NCI-H1694 (cell line): ENCODE measurements at places on chromosomes 12 and 14.
A peak's percentile ranks its signal among the peaks of the same experiment; 100 is the strongest.

DNA sequence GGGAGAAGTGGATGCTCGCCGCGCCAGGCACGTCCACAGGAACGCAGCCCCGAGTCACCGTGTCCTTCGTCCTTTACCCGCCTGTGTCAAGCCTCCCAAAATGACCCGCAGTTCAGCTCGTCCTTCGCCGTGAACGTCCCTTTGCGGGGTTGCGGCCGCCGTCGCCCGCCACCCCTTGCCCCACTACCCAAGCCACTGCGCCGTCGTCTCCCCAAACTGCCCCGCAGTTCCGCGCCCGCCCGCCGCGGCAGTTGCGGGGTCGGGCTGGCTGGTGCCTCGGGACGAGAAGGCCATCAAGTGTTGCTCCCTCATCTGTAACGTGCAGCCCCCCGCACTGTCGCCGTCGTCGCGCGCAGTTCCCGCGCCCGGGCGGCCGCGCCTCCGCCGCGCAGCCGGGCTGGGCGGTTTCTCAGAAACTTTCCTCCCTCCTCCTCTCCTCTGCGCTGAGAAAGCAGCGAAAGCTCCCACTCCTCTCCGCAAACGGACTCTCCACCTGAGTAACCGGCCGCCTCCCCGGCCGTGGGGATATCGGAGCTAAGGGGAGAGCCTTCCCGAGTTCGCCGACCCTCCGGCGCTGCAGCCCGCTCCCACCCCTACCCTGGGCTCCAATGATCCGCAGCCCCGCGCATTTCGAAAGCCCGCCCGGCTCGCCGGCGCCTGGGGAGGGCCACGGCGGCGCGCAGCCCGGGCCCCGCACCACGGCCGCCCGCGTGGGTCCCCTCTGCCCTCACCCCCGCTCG, 6.7 kb downstream of the CDKN1B start:
- DNase-seq, result no peak

- DNase-seq, result peak; percentile 43
Observed at GRCh38 chr12:93502802-93503623, 35.7 kb downstream of the MRPL42 start.

GRCh38 chr12:29032446-29032845, 116.6 kb upstream of the FAR2 start:
- DNase-seq, result no peak

GRCh38 chr12:40181490-40181889, 43.3 kb upstream of the LRRK2 start:
- no peak for DNase-seq

DNA sequence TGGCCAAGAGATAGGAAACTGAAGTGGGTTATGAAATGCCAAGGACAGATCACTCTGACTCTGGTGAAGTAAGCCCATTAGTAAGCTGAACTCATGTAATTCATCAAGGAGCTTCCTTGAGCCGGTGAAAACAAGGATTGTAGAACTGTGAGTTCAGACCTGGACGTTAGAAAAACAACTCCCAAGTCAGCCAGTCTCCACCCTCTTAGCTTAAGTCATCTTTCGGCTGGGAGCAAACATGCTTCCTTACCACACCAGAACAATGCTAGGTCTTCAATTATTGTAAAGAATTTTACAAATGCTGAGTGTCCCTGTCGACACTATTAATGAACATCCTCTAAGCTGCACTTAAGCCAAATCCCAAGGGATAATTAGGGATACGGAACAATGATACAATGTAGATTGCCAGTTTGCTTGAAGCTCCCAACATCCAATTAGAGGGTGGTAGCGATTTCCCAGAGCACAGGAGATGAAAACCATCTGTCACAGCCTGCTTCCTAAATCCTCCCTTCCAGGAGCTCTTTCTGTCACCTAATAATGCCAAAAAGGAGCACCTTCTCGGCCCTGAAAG, 45.7 kb upstream of the VASH1 start:
- DNase-seq, result peak; percentile 99

GRCh38 chr14:28776482-28777266, 10.1 kb downstream of the FOXG1 start:
- DNase-seq, result no peak

DNA sequence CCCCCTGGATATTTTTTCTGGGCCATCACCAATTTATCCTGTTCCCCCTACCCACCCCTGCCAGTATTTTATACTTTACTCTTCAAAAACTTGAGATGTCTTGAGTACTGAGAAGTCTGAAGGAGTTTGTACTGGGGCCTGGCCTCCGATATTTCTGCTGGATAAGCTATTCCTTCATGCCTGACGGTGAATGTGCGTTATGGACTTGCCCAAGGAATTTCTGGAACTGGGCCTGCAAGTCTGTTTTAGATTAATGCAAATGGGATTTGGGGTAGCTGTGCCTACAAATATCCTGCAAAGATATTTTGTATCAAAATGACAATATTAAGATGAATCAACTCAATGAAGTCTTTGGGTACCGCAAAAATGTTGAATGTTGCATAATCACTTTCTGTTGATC, at the start of gene PTCSC3:
Gene PTCSC3, minus strand, starts transcription at position 199 of the 400 bp plus-strand sequence.
- DNase-seq, result no peak

DNA sequence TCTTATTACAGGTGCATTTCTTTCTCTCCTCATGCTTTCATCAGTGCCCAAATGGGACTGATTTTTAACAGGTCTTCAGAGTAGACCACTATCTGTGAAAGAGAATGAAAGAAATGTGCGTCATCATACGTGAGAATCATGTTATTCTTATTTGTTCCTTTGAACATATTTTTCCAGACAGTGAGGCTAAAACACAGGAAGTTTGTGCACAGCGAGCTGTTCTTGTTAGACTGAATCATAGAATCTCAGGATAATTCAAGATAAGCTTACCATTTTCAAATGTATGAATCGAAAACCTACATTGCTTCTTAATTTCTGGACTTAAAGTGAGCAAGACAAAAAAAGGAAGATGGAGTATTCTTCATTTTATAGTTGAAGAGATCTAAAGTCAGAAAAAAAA, 383.1 kb downstream of the EGLN3 start:
- no peak for DNase-seq
